Activated T-cell treated with anti-CD3 and anti-CD28 coated beads for 4 hours (primary cell): ENCODE measurements at places on chromosomes 12 and 14.

DNA sequence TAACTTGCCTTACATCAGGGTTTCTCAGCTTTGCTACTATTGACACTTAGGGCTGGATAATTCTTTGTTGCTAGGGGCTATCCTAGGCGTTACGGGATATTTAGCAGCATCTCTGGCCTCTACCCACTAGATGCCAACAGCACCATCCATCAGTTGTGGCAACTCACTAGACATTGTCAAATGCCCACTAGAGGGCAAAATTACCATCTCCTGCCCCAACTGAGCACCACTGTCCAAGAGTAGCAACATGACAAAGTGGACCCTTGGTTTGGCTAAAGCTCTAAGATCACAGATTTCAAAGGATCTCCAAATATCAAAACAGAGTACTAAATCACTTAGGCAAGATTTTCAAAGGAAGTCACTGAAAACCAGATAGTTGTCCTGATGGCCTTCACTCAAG lies 251.7 kb upstream of the TBX3 start:
- no peak for DNase-seq

GRCh38 chr14:85463512-85463911 lies 66.4 kb upstream of the FLRT2 start:
- DNase-seq: no peak

GRCh38 chr12:45986641-45987339 lies 3.6 kb downstream of the SCAF11 start:
- no peak for DNase-seq

DNA sequence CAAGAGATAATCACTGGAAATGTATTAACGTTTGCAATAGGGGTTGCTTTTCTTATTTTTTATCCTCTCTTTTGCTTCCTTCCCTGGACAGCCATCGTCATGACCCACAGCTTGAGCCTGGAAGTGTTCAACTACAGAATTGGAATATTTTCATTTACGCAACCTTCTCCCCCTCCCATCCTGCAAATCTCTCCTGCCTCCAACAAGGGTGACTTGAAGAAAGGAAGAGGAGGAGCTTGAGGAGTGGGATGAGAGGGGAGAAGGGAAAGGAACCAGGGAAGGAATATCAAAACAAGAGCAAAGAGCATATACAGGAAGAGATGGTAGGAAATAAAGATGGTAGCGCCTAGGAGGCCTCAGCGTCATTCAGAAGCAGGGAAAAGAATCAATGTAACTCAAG lies 1.6 kb upstream of the MANSC4 start:
- DNase-seq: no peak

DNA sequence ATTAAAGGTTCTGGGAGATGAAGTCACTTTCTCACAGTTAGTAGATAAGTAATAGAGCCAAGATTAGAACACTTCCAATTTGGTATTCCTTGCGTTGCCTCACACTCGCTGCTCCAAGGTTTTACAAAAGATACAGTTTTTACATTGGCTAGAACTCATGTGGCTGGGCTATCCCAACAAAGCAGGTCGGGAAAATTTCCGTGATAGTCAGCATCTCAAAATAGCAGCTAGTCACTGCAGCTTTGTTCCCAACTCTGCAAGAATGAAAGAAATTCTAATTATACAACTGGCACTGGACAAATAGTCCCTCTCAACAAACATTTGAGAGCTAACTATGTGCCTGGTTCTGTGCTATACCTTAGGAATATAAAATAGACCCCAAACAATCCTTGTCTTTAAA lies 24.6 kb upstream of the PPP1R12A start:
- no peak for DNase-seq
